ENCODE measurements at places on chromosomes 1 and 21.

DNA sequence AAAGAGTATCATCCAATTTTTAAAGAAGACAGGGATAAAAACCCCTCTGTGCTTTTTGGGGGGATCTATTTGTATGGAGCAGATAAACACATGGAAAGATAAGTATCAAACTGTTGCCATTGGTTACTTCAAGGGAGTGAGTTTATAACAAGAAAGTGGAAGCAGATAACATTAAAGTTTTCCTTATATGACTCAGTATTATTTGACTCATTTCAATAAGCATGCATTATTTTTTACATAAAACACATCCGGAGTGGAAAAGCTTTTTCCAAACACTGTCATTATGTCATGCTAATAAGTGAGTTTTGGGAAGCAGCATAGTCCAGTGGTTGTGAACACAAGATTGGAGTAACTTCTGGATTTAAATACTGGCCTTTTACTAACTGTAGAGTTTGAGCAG, 452.2 kb downstream of the LTN1 start:
- no peak for DNase-seq

DNA sequence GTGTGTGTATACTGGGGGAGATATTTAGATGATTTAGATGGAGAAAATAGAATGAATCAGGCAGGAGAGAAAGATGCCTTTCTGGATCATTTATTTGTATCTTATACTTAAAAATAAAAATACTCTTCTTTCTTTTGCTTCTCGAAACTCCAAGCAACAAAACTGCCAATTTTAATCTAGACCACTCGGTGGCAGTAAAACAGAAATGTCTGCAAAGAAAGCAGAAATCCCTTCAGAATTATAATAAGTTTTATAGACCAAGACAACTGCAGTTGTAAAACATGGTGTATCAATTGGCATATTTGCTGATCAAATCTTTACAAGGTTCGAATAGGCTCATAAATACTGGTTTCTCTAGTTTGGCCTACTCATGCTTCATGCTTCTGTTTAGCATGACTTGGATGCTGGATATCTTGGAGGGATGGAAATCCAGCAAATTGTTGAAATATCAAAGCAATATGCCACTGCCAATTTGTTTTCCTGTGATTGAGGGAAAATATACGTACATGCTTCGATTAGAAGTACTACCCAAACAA, 15.1 kb upstream of the C1orf87 start:
- DNase-seq: no peak

- no peak for DNase-seq
Observed at GRCh38 chr1:31700468-31701090, 3.2 kb downstream of the COL16A1 start.

GRCh38 chr1:41363591-41364320, 2.5 kb downstream of the FOXO6 start:
- DNase-seq: no peak

- DNase-seq: no peak
Observed at GRCh38 chr1:64822621-64823020, 77.7 kb downstream of the RAVER2 start.
